ENCODE measurements at places on chromosomes 3 and 15.

DNA sequence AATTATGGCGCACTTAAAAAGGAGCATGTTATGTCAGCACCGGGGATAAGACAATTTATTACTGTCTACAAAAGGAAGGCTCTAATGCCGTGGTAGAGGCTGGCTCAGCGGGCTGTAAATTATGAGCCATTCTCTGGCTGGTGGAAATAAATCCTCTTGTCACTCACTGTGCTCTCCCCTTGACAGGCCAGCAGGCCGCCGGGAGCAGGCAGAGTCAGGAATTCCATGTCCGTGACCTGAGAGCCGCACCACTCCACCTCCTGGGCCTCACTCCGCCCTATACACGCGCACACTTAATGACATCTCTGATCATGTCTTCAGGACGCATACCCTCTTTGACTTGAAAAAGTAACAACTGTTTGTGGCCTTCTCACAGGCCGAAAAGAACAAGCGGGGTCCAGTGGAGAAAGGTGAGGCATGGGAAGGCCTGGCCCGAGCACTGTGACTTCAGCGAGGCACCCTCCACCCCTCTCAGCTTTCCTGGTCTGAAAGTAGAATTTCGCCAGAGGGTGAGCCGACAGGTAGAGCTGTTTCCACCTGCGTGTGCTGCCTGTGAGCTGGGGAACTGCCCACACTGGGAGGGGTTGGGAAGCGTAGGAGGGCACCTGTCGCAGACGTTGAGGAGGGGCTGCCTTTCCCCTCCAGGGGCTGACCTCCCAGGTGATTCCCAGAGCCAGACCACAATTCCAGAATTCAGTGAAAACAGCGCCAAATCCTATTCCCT, 13.2 kb upstream of the PCSK6 start:
- no peak for DNase-seq

- no peak for DNase-seq
Measured at GRCh38 chr15:77002954-77003912, 8.3 kb downstream of the PSTPIP1 start.

DNA sequence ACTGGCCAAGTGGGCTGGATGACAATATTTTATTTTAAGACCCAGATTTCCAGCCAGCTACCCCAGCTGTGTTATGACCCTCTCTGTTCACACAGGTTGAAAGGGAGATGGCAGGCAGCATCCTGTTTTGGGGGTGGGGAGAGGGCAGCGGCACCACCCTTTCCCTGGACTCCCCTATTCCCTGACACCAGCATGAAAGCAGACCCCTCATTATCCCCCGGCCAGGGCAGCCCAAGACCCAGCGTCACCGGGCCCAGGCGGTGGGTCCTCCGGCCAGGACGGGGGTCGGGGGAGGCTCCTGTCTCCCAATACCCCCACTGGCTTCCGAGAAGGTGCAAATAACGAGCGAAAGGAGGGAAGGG, 127.6 kb upstream of the MEF2A start:
- DNase-seq: no peak

DNA sequence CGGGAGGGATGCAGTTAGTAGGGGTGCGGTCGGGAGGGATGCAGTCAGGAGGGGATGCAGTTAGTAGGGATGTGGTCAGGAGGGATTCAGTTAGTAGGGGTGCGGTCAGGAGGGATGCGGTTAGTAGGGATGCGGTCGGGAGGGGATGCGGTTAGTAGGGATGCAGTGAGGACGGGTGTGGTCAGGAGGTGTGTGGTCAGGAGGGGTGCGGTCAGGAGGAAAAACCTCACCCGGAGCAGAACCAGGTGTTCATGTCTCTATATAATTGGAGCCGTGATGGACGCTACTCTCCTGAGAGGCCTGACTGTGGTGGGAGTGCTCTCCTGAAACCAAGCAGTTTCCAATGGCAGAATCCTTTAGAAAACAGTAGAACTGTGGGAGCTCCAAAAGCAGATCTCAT, 95.8 kb downstream of the BDH1 start:
- DNase-seq: no peak

DNA sequence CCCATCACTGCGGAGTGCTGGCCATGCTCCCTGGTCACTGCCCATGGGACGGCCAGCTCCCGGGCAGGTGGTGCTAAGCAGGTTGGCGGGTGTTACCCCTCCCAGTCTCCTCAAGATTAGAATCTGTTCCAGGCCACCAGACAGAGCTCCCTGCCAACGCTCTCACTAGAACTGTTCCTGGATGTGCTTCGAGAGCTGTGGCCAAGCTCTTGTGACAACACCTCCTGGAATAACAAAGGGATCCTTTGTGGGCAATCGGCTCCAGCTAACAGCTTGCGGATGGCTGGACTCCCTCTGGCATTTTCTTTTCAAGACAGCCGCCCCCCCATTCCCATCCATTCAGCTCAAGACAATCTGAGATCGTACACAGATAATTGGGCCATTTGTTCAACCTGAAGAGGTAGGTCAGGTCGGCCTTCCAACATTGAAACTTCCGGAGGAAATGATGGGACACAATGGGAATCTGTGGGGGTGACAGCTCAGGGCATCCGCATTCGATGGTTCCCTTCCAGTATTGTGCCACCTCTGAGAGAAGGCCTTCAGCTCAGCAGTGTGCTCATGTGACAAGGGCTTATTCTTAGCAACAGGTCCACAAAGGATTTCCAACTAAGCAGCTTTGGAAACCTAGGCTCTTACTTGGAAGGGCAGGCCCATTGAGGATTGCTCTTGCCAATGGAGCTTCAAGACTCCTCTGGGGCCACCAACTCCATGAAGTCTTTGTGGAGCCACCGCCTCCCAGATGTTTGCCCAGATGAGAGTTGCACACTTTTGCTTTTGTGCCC, 11.6 kb upstream of the EPHB3 start:
- no peak for DNase-seq

GRCh38 chr3:194087280-194087679, 48.7 kb upstream of the HES1 start:
- no peak for DNase-seq

GRCh38 chr15:56869573-56869972, 48.9 kb upstream of the TCF12 start:
- DNase-seq: peak; percentile 48

DNA sequence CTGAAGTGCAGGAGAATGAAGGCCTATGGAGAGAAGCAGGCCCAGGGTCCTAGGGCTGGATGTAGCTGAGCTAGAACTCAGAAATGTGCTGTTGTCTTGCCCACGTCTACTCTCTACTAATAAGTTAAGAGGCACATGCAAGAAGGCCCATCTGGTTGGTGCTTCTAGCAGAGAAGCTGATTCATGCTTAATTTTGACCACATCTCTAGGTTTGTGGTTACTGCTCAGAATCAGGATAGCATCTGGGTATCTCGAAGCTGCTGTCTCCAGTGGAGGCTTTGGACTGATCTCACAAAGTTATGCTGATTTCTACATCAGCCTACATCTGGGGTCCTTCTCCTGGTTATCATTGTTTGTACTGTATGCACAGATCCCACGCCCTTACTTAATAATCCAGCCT, 87.3 kb downstream of the CACNA1D start:
- peak; percentile 3 for DNase-seq

DNA sequence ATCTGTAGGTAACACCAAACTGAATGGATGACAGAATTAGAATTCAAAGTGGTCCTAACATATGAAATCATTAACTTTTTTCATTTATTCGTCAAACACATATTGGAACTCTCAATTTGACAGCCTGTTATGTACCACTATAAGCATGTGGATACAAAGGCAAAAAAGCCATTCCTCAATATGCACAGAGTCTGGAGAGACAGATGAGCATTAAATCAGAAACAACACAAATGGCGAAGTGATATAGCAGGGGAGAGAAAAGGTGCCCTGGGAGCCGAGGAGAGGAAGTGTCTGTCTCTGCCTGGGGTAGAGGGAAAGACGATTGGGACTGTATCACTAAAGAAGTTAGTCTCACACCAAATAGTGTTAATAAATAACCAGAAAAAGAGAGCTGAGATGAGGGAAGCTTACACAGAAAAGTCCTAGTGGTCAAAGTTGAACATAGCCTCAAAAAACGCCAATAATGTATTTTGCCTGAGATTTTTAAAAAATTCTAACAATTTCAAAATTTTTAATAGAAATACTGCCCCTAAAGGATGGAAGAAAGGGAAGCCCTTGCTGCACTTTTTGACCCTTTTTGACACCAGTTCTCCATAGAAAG, 417.5 kb downstream of the TUSC7 start:
- DNase-seq: no peak

DNA sequence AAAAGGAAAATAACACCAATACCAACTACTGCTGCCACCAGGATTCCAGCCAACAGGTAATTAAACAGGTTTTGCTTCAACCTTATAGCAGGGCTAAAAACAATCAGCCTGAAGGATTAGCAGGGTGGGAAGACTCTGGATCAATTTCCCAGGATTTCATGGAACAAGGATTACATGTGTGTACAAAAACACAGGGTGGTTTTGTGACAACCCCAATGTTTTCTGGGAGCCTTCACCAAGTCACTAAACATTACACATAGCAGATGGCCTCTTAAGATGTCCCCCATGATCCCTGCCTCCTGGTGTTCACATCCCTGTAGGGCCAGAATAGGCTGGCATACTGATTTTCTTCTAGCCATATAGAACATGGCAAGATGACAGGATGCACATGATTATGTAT, 42.8 kb upstream of the ARHGEF3 start:
- DNase-seq: no peak

- peak; percentile 90 for DNase-seq
Measured at GRCh38 chr3:66076861-66077470, 38.2 kb upstream of the MAGI1 start.

DNA sequence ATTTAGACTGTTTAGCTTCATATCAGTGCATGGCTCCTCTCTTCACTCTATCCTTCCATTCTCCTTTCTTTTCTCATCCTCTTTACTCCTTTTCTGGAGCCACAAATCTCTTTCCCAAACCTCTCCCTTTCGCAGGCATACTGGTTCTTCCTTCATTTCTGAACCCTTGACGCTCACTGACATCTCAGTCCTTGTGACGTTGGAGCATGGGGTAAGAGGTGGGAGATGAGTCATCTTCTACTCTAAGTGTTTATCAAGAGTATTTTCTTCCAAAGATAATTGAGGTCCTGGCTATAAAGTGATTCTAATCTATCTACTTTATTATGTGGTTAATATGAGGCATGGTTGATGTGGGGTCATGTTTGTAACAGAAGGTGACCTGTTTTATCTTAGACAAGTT, 414.2 kb downstream of the AGBL1 start:
- no peak for DNase-seq

GRCh38 chr3:141802316-141803077, 39.3 kb downstream of the GRK7 start:
- no peak for DNase-seq

DNA sequence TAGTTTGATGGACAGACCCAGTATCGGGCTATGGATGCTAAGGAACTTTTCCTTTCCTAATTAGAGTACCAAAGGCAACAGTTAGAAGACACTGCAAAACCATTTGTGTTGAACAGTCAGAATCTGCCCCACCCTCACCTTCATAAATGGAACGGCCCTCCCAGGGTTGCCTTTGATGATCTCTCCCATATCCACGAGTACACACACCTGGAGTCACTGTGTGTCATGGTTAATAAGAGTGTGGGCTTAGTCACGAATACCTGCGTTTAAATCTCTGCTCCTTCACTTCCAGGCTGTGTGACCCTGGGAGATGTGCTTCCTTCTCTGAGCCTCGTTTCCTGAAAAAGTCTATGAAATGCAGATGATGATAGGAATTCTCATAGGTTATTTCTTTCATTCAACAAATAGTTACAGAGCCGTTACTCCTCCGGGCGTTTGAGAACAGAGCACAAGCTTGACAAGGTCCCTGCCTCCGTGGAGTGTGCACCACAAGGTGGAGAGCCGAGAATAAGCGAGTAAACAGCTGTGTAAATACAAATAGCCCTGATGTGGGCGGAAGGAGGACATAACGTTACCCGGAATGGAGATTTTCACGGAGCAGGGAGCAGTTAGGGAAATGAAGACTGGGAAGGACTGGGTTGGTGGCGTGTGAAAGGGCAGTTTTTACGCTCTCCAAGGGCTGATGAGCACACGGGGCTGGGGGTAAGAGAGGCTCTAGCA, 6.7 kb downstream of the SLC51A start:
- no peak for DNase-seq

DNA sequence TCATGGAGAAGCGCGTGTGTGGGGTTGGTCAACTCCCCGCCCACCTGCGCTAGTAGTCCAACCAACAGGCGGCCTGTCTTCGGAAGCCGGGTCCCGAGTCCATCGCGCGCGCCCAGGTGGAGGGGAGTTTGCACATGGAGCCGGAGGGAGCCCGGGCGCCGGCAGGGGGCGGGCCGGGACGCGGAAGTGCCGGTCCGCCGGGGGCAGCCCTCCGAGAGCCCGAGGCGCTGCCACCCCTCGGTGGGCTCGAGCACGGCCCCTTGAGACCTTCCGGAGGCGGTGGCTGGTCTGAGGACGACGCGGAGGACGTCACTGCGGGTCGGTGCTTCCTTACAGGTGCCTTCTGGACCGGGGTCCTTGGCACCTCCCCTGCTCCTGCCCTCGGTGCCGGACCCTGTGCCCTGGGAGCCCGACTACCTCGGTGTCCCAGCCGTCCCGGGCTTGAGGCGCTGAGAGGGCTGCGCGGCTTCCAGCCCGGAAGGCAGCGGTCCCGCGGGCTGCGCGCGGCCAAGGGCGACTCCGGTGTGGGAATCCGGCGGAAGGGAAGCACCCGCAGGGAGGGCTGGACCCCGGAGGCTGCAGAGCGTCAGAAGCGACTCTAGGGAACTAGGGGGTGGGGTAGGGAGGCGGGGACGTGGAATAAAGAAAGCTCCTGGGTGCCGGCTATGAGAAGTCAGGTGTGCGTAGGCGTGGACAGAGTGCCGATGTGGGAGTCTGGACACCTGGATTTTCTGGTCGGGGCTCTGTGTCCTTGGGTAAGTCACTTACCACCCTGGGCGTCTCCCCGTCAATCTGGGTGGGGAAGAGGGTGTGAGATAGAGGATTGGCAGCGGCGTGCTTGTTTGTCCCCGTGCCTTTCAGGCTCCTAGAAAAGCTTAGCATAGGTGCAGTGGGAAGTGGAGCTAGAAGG, 212.3 kb downstream of the FGF12 start:
- no peak for DNase-seq

GRCh38 chr15:64249883-64250575, 87.2 kb upstream of the PPIB start:
- peak; percentile 63 for DNase-seq
